C1 segment of cervical spinal cord (tissue), 14 donors: ENCODE measurements at places on chromosomes 5 and 9.

DNA sequence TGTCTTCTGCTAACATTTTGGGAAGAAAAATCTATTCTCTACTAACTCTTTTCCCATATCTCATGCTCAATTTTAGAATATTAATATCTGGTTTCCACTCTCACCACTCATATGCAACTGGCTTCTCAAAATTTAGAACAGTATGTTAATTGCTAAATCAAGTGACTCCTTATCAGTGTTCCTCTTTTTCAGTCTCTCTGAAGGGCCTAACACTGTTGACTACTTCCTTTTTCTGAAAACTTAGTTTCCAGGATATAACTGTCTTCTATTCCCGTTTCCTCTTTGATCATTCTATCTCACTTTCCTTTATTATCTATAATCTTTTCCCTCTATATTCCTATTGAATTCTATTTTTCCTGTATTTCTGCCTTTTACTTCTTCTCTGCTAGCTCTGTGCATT, 1717.2 kb upstream of the C9orf72 start:
- DNase-seq = no peak

DNA sequence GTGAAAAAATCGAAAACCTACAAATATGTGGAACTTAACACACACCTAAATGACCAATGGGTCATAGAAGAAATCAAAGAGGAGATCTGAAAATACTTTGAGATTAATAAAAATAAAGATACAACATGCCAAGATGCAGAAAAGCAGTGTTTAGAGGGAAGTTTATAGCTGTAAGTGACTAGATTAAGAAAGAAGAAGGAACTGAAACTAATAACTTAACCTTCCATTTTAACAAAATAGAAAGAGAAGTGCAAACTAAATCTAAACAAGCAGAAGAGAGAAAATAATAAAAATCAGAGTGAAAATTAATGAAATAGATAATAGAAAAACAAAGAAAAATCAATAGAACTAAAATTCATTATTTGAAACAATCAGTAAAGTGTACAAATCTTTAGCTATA, 103.0 kb upstream of the MAMDC2 start:
- no peak for DNase-seq

GRCh38 chr9:96509848-96510247, 59.9 kb downstream of the HABP4 start:
- no peak for DNase-seq

GRCh38 chr5:61612431-61612830, 280.4 kb downstream of the ZSWIM6 start:
- no peak for DNase-seq

DNA sequence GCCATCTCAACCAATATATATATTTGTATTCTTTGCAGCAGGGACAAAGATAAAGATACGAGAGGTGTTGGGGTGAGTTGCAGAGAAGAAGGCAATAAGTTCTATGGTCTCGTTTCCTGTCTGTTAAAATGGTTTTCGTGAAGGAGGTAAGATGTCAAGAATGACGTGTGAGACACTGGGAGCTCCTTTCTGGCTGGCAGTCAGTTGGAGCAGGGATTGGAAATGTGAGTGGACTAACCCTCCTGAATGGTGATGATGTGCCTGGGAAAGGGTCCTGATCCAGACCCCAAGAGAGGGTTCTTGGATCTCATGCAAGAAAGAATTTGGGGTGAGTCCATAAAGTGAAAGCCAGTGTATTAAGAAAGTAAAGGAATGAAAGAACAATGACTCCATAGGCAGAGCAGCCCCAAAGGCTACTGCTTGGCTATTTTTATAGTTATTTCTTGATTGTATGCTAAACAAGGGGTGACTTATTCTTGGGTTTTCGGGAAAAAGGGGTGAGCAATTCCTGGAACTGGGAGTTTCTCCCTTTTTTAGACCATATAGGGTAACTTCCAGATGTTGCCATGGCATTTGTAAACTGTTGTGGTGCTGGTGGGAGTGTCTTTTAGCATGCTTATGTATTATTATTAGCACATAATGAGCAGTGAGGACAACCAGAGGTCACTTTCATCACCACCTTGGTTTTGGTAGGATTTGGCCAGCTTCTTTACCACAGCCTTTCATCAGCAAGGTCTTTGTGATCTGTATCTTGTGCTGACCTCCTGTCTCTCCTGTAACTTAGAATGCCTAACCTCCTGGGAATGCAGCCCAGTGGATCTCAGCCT, 53.7 kb downstream of the SPATA31C2 start:
- DNase-seq = no peak

- DNase-seq = no peak
Measured at GRCh38 chr5:180040287-180041214, 31.0 kb downstream of the RNF130 start.

GRCh38 chr5:125530833-125531615, 784.6 kb upstream of the ZNF608 start:
- DNase-seq = no peak

GRCh38 chr5:115507681-115508080, 36.9 kb downstream of the FEM1C start:
- DNase-seq = no peak

- DNase-seq = no peak
Measured at GRCh38 chr5:89444088-89444487, 561.1 kb upstream of the MEF2C start.

GRCh38 chr9:106085479-106085878, 391.1 kb downstream of the TMEM38B start:
- DNase-seq = no peak

- DNase-seq = no peak
Measured at GRCh38 chr5:171614511-171614910, 171.1 kb upstream of the SMIM23 start.

GRCh38 chr9:12775679-12776512, 1.1 kb downstream of the LURAP1L start:
- DNase-seq = peak; percentile 93
